NCI-H460 (cell line): ENCODE measurements at places on chromosomes 4 and X. TPM values are rescaled to one million over a fixed set of nuclear protein-coding genes. Genes with fewer than 3 reads are reported as not detected.

Gene MAGEC1
- total RNA-seq: not detected in 2 replicates

Gene GCNA
- total RNA-seq: 3.6 and 5.3 TPM in 2 replicates

Gene NOX1
- total RNA-seq: 0.78 and 1.4 TPM in 2 replicates

Gene KCND1
- total RNA-seq: 0.58 and 0.72 TPM in 2 replicates

Gene SLC49A3
- not detected in 2 replicates for total RNA-seq

Gene SERPINA7
- total RNA-seq: not detected in 2 replicates

Gene USP17L10
- not detected in 2 replicates for total RNA-seq

Gene LAMTOR3
- 42.3 and 44.7 TPM in 2 replicates for total RNA-seq

Gene SLC7A11
- 208 and 225 TPM in 2 replicates for total RNA-seq

Gene VCX3B
- not detected in 2 replicates for total RNA-seq

Gene UGT2B7
- total RNA-seq: not detected in 2 replicates

Gene NDP
- not detected in 2 replicates for total RNA-seq
